ENCODE measurements at places on chromosomes 11 and 22.

GRCh38 chr22:49321477-49322055, 506.1 kb downstream of the BRD1 start:
- no peak for DNase-seq

DNA sequence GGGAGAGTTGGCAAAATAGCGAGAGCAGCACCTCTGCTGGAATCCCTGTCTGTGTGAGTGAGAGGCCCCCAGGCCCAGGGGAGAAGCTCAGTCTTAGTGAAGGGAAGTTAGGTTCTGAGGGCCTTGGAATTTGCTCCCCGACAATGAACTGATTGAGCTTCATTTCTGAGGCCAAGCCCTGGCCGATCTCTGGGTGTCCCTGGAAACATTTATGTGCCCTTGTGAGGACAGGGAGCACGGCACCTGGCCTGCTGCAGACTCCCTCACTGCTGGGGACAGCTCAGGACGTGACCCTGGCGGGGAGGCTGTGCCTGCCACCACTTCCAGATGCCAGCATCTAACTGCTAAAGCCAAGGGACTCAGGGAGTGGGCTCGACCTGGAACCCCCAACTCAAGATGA, 52.0 kb downstream of the ARHGAP8 start:
- DNase-seq = no peak

DNA sequence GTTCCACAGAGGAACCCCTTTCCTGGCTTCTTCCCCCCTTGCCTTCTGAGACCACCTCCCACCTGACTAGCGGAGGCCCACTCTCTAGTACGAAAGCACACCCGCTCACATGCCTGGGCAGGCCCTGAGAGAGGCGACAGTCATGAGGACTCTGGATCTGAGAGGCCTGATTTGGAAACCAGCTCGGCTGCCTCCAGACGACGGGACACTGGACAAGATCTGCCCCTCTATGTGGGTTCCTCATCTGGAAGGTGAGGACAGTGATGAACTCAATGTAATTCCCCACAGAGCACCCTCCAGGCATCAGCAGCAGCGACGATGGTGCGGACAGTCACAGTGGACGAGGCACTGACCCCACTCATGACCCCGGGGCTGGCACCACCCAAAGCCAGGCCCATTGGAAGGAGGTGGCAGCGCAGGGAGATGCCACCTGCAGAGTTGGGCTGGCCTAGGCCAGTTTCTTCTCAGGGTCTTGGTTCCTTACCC, 7.5 kb downstream of the SULT4A1 start:
- no peak for DNase-seq

DNA sequence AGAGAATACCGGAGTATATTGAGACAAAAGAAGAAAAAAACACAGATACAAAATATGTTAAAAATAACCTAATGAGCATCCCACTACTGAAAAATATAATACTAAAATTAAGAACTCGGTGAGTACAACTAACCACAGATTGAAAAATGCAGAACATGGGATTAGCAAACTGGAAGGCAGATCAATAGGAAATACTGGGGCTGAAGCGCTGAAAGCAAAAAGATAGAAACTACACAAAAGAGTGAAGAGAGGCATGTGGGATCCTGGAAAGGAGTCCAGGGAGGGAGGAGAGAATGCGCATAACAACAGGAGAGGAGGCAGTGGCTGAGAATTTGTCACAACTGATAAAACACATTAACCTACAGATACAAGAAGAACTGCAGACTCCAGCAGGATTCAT, 159.3 kb downstream of the EFCAB6 start:
- no peak for DNase-seq

DNA sequence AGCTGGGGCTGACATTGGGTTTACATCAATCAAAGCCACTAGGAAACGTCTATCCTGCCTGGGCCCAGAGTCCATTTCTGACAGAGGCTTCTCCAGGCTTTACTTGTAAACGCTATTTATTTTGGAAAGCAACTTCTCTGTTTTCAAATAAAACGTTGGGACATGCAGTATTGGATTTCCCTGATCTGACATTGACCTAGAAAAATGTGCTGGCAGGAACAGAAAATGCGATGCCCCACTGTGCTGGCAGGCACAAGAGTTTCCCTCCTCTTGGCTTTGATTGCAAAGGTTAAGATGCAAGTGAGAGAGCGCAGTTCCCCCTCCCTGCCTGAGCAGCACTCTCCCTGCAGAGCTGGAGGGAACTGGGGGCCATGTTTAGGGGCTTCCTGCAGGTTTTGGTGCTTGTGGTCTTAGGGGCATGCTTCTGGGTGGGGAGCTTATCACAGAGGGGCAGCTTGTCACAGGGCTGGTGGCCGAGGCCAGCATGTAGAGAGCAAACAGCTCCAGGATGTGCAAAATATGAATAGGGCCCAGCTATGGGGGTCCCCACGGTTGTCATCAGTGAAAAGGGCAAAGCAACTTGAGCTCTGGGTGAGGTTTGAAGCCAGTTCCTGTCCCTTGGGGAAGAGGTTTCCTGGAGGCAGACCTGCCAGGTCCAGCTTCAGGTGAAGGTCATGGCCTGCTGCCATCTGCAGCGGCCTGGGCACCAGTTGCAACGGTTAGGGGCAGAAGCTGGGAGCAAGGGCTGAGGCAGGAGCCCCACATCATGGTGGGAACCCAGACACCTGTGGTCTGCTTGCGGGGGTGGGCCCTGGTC, 42.3 kb upstream of the DKK3 start:
- DNase-seq = no peak

DNA sequence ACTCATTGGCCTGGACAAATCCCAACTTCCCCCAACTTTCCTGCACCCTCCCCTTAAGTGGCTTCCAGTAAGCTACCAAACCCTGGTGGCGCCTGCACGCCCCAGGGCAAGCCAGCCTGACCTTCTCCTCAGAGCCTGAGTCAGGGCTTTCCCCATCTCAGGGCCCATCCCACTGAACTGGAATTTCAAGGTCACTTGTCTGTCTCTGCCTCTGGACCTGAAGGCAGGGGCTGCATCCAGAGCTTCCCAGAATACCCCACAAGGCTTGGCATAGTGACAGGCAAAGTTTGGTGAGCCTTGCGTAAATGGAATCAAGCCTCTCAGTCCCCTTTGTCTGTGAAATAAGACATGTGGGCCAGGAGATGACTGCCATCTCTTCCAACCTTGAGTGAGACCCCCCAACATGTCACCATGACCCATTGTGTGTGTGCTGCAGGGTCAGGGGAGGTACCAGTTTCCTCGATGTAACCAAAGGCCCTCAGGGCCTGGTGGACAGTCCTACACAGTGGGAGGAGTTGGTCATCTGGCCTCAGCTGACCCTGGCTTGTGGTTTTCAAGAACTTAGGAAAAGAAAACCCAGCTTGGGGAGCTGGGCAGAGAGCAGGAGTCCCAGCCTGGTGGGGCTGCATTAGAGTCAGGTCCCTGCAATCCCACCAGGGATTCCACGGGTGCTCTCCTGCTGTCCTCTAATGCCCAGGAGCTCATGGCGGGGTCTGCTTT, 8.9 kb downstream of the ALX4 start:
- DNase-seq = no peak

GRCh38 chr11:35919244-35919643, 24.6 kb upstream of the LDLRAD3 start:
- no peak for DNase-seq

- no peak for DNase-seq
Measured at GRCh38 chr11:114106986-114107385, 47.5 kb downstream of the ZBTB16 start.

- no peak for DNase-seq
Measured at GRCh38 chr11:76162336-76163288, 43.7 kb downstream of the WNT11 start.
